ENCODE measurements at places on chromosomes 11 and 22. TPM values are rescaled to one million over a fixed set of nuclear protein-coding genes. Genes with fewer than 3 reads are reported as not detected.

GRCh38 chr11:45816614-45817013, 11.7 kb downstream of the SLC35C1 start:
- H3K36me3 ChIP-seq: peaks cover 10% of the 10 kb centered on the region
- no peak overlapping the region for H3K27ac ChIP-seq
- H3K27me3 ChIP-seq: peaks cover 25% of the 10 kb centered on the region
- H3K4me1 ChIP-seq: no peaks in the 10 kb centered on the region
- DNase-seq: no peak
- no peak overlapping the region for H3K4me3 ChIP-seq

DNA sequence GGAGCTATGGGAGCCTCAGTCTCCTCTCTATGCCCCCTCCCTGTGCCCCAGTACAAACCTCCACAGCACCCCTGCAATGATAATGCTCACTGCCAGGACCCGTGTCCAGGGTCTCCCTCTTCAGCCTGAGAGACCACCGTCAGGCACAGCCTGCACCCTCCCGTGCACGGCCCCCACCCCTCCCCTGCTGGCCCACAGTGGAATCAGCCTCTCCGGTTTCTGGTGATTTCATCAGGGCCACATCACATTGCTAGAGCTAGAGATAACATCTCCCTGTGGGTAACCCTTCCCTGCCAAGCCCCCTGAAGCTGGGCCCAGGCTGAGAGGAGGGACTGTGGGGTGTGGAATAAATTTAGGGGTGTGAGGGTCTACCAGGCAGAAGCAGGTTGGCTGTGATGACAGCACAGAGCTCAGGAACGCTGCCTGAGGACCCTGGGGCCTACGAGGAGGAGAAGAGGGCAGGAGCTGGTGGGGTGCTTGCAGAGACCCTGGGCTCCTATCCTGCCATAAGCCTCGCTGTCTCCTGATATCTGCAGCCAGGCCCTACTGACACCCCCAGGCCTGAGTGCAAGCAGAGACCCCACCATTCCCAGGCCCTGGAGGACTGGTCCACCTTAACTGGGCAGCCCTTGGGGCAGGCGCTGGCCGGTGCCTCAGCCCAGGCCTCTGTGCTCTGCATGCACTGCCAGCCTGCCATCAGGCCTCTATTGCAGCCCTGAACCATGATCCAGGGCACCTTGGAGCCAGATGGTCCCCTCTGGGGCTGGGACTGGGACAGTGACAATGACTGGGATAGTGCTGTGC, at the start of gene KLHDC7B:
Gene KLHDC7B (plus strand): TSS at position 378 of the 804 bp plus-strand sequence. CDS start 345 bp downstream, at position 723.
- peaks cover 22% of the 10 kb centered on the region for H3K36me3 ChIP-seq
- peak within 1 kb of the TSS; percentile 92 for H3K27ac ChIP-seq
- peak within 1 kb of the TSS; percentile 43 for H3K4me3 ChIP-seq

DNA sequence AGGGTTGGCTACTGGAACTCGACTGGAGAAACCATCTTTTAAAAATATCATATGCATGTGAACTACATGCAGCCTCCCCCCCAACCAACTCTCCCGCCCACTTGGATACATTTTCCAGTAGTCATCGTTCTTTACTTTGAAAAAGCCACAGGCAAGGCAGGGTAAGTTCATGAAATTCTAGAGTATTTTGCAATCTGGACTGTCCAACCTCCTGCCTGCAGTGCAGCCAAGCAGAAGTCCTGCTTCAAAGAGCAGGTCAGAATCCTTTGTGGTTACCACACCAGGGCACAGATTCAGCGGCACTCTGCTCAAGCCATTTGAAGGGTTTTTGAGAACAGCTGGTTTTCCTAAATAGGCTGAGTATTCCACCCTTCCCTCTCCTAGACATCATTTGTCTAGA, 12.1 kb downstream of the ELF5 start:
- H3K4me1 ChIP-seq: no peaks in the 10 kb centered on the region
- H3K36me3 ChIP-seq: no peaks in the 10 kb centered on the region
- no peak overlapping the region for H3K27ac ChIP-seq
- DNase-seq: no peak

GRCh38 chr11:15602047-15602446, 487.3 kb downstream of the INSC start:
- H3K36me3 ChIP-seq: no peaks in the 10 kb centered on the region
- no peak for DNase-seq
- no peaks in the 10 kb centered on the region for H3K4me1 ChIP-seq
- no peak overlapping the region for H3K4me3 ChIP-seq
- H3K27me3 ChIP-seq: peaks cover 42% of the 10 kb centered on the region
- H3K27ac ChIP-seq: no peak overlapping the region

- H3K27me3 ChIP-seq: no peaks in the 10 kb centered on the region
- no peak overlapping the region for H3K4me3 ChIP-seq
- H3K36me3 ChIP-seq: peaks cover 5% of the 10 kb centered on the region
Observed at GRCh38 chr11:12019337-12019736, 10.9 kb upstream of the DKK3 start.

- no peak for DNase-seq
- no peak overlapping the region for H3K4me3 ChIP-seq
- H3K27me3 ChIP-seq: peaks cover 60% of the 10 kb centered on the region
- no peaks in the 10 kb centered on the region for H3K36me3 ChIP-seq
Observed at GRCh38 chr11:13635290-13635689, 33.2 kb upstream of the FAR1 start.

DNA sequence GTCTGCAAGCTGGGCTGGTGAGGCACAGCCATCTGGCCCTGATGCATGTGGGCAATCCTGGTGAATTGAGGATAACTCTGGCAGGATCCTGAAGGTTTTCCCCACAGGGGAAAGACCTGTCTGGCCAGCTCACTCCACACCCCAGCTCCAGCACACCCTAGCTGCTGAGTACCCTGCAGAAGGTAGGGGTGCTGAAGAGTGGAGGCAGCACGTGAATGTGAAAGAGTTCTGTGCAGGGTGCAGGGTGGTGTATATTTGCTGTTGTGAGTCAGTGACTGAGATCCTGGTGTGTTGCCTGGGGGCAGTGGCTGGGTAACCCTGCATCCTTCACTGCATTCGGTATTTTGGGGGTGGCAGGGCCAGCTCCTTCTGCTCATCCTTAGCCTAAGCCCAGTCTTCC, 22.4 kb downstream of the DGAT2 start:
- no peak for DNase-seq
- no peak overlapping the region for H3K4me3 ChIP-seq
- H3K27me3 ChIP-seq: no peaks in the 10 kb centered on the region
- no peak overlapping the region for H3K27ac ChIP-seq
- H3K4me1 ChIP-seq: peaks cover 22% of the 10 kb centered on the region
- H3K36me3 ChIP-seq: peaks cover 6% of the 10 kb centered on the region

- no peaks in the 10 kb centered on the region for H3K36me3 ChIP-seq
- DNase-seq: no peak
- peaks cover 24% of the 10 kb centered on the region for H3K27me3 ChIP-seq
- H3K4me1 ChIP-seq: peaks cover 10% of the 10 kb centered on the region
Observed at GRCh38 chr22:36197065-36197440, 4.6 kb downstream of the APOL4 start.

DNA sequence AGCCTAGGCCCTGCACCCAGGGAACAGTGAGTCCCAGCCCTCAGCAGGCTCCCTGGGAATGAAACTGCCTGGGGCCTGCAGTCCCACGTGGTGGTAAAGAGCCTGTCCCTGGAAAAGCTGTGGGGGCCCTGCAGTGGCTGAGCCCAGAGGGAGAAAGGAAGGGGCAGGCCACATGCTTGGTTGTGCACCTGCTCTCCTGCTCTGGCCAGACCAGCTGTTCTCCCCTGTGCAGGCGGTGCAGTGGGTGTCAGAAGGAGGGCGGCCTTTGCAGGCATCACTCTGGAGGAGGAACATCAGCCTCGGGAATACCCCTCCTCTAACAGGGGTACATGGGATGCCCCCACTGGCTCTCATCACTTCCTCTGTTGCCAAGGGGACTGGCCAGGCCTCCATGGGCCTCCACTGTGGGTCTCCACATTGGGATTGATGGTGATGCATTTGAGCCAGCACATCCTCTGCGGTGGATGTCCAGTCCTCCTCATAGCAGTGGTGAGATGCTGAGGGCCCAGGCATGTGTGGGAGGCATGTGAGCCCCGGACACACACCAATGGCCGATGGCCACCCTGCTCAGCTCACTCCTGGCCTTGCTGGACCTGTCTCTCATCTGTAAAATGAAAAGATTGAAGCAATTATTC, 690.4 kb downstream of the BRD1 start:
- H3K36me3 ChIP-seq: peaks cover 5% of the 10 kb centered on the region
- no peaks in the 10 kb centered on the region for H3K4me1 ChIP-seq
- DNase-seq: no peak
- H3K27me3 ChIP-seq: no peaks in the 10 kb centered on the region

DNA sequence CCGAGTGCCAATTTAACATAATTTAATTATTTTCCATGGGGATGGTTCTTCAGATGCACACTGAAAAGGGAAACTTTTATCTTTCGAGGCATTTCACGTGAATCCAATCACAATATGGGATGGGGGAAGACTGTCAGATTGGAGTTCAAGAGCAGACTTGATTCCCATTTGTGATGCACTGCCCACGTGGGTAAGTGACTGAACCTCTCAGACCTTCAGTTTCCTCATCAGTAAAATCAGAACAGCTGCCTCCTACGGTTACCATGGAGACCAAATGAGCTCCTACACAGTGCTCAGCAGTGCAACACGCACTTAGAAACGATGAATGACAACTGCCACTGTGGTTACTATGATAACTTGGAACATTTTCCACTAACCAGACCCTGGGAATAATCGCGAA, 21.7 kb downstream of the KIAA0930 start:
- no peak overlapping the region for H3K4me3 ChIP-seq
- no peaks in the 10 kb centered on the region for H3K36me3 ChIP-seq
- DNase-seq: no peak

DNA sequence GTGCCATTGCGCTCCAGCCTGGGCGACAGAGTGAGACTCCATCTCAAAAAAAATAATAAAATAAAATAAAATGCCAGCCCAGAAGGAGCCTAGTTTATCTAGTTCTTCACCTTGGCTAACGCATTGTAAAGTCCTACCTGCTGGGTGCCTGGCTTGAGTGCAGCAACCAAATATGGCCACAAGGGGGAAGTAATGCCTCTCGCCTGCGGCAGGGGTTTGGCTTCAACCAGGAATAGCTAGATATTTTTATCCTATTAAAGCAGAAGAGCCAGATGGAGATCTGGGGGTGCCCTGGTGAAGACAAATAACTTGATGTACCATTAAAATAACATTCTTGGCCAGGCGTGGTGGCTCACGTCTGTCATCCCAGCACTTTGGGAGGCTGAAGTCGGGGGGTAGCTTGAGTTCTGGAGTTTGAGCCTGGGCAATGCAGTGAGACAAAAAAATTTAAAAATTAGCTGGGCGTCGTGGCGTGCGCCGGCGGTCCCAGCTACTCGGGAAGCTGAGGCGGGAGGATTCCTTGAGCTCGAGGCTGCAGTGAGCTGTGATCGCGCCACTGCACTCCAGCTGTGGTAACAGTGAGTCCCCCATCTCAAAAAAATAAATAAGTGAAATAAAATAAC, 20.6 kb upstream of the PLEKHB1 start:
- H3K36me3 ChIP-seq: no peaks in the 10 kb centered on the region
- H3K4me3 ChIP-seq: peak overlapping the region; percentile 24
- DNase-seq: peak; percentile 84
- H3K27me3 ChIP-seq: peaks cover 33% of the 10 kb centered on the region
- no peaks in the 10 kb centered on the region for H3K4me1 ChIP-seq
- no peak overlapping the region for H3K27ac ChIP-seq

- H3K4me1 ChIP-seq: peaks cover 9% of the 10 kb centered on the region
- DNase-seq: no peak
- no peak overlapping the region for H3K27ac ChIP-seq
Observed at GRCh38 chr22:39148727-39149535, 3.5 kb downstream of the CBX7 start.

GRCh38 chr22:22042599-22043295, 60.2 kb upstream of the TOP3B start:
- peaks cover 89% of the 10 kb centered on the region for H3K27me3 ChIP-seq
- H3K36me3 ChIP-seq: no peaks in the 10 kb centered on the region
- H3K27ac ChIP-seq: no peak overlapping the region
- H3K4me3 ChIP-seq: no peak overlapping the region
- DNase-seq: no peak

DNA sequence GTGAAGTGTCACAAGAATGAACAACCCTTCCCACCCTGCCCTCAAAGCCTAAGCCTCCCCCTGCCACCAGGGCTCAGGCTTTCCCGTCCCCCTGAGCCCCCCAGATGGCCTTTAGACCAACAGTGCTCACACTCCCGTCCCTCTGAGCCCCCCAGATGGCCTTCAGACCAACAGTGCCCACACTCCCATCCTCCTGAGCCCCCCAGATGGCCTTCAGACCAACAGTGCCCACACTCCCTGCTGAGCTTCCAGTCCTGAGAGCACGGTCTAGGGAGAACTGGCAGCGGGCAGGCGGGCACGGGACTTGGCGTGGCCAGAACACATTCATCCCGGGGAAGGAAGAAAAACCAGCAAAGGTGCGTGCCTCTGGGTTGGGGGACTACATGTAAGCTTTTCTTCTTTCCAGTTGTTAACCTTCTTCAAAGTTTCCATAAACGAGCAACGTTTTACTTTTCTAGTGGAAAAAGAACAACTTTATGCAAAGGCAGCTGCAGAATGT, 2.5 kb downstream of the MRGPRG start:
- DNase-seq: no peak
- H3K4me1 ChIP-seq: peaks cover 8% of the 10 kb centered on the region
- H3K36me3 ChIP-seq: peaks cover 7% of the 10 kb centered on the region
- no peak overlapping the region for H3K4me3 ChIP-seq
- no peak overlapping the region for H3K27ac ChIP-seq

The POU2AF3 gene
- 3.4 TPM for total RNA-seq

The OR5D18 gene
- total RNA-seq: not detected

The TBC1D22A gene
- 28.2 TPM for total RNA-seq

The PRAME gene
- 5.1 TPM for total RNA-seq

The OR2AG1 gene
- not detected for total RNA-seq

The STK33 gene
- total RNA-seq: 1.7 TPM

The CBX7 gene
- total RNA-seq: 10.5 TPM

Data from Calu3 (cell line).